ENCODE measurements at places on chromosomes 12 and 14. TPM values are rescaled to one million over a fixed set of nuclear protein-coding genes. Genes with fewer than 3 reads are reported as not detected.

The SERPINA12 gene
- not detected for total RNA-seq

The AQP6 gene
- total RNA-seq = not detected

- no peak overlapping the region for H3K4me3 ChIP-seq
- no peaks in the 10 kb centered on the region for H3K36me3 ChIP-seq
- DNase-seq = no peak
- H3K27me3 ChIP-seq = no peaks in the 10 kb centered on the region
Measured at GRCh38 chr12:116339800-116340371, 62.4 kb upstream of the MED13L start.

GRCh38 chr14:30564235-30564867 is 5.4 kb downstream of the G2E3 start:
- no peaks in the 10 kb centered on the region for H3K36me3 ChIP-seq
- no peaks in the 10 kb centered on the region for H3K27me3 ChIP-seq
- no peak overlapping the region for H3K27ac ChIP-seq
- peaks cover 25% of the 10 kb centered on the region for H3K4me1 ChIP-seq
- no peak for DNase-seq

DNA sequence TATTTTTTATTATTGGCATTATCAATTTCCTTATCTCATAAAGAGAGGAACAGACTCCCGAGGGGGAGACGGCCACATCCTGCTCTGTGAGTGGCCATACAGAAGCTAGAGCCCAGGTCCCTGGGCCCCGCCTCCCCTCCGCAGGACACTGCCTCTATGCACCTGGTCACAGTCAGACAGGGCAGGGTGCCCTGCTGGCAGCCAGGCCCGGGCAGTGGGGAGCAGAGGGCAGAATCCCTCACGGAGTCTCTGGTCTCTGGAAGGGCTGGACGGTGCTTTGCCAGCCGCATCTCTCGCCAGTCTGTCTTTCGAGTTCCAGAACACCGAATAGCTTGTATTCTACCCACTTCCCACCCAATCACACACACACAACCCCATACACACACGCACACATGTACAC is 16.4 kb upstream of the CACNA2D4 start:
- H3K4me3 ChIP-seq = no peak overlapping the region
- H3K36me3 ChIP-seq = no peaks in the 10 kb centered on the region
- H3K27ac ChIP-seq = no peak overlapping the region
- peaks cover 53% of the 10 kb centered on the region for H3K4me1 ChIP-seq

DNA sequence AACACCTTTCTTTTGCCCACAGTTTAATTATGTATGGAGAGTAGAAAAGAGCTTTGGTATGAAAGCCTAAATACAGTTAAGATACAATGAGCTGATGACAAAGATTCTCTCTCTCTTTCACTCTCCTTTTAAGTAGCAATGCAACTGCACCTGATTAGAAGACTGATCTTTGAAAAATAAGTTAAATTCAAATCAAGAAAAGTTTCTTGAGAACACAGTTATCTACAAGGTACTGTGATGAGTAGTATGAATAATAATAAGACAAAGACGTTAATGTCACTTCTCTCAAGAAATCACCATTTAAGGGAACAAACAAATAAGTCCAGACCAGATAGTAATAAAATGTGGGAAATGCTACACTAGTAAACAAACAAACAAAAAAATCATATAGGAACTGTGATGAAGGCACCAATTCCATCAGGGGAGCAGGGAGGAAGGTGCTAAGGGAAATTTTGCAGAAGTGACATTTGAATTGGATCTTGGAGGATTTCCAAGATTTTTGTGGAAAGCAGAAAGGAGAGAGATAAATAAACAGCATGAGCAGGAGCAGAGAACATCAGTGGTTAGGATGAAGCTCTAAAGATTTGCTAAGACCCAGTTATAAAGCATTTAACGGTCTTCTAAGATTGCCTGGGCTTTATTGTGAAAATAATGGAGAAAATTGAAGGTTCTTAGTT is 65.2 kb upstream of the STK38L start:
- H3K36me3 ChIP-seq = no peaks in the 10 kb centered on the region
- H3K27ac ChIP-seq = peak overlapping the region; percentile 73
- no peaks in the 10 kb centered on the region for H3K27me3 ChIP-seq
- no peak overlapping the region for H3K4me3 ChIP-seq
- H3K4me1 ChIP-seq = no peaks in the 10 kb centered on the region

DNA sequence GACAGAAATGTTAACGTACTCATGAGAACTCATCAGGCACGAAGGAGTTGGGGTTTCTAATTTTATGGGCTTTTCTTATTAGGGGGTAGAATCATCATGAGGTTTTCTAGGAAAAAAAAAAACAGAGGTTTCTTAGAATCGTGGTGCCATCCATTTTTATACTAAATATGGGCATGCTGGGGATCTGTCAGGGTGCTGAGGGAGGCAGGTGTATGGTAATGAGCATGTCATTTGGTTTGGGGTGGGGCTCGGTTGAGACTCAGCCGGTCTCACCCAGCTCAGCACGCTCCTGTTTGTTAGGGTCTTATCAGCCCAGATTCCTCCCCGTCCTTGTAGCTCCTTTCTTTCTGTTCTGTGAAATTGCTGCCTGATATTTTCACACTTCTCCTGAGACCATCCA is 98.2 kb downstream of the DICER1 start:
- H3K4me3 ChIP-seq = no peak overlapping the region
- no peaks in the 10 kb centered on the region for H3K27me3 ChIP-seq
- no peaks in the 10 kb centered on the region for H3K4me1 ChIP-seq
- H3K36me3 ChIP-seq = no peaks in the 10 kb centered on the region
- H3K27ac ChIP-seq = no peak overlapping the region

- H3K4me1 ChIP-seq = no peaks in the 10 kb centered on the region
- H3K27ac ChIP-seq = no peak overlapping the region
- DNase-seq = no peak
- H3K27me3 ChIP-seq = no peaks in the 10 kb centered on the region
- H3K36me3 ChIP-seq = no peaks in the 10 kb centered on the region
- H3K4me3 ChIP-seq = no peak overlapping the region
Measured at GRCh38 chr14:37340353-37340752, 142.6 kb downstream of the MIPOL1 start.

- H3K4me1 ChIP-seq = peaks cover 27% of the 10 kb centered on the region
- no peak overlapping the region for H3K4me3 ChIP-seq
- H3K36me3 ChIP-seq = no peaks in the 10 kb centered on the region
- no peaks in the 10 kb centered on the region for H3K27me3 ChIP-seq
Measured at GRCh38 chr14:95463171-95463901, 53.1 kb downstream of the SYNE3 start.

GRCh38 chr12:94498073-94498472 is 38.4 kb upstream of the CEP83 start:
- no peaks in the 10 kb centered on the region for H3K4me1 ChIP-seq
- H3K27ac ChIP-seq = no peak overlapping the region
- no peak for DNase-seq
- no peaks in the 10 kb centered on the region for H3K27me3 ChIP-seq

- no peaks in the 10 kb centered on the region for H3K36me3 ChIP-seq
- DNase-seq = no peak
- H3K4me3 ChIP-seq = no peak overlapping the region
- peaks cover 25% of the 10 kb centered on the region for H3K4me1 ChIP-seq
- no peaks in the 10 kb centered on the region for H3K27me3 ChIP-seq
Measured at GRCh38 chr12:75947156-75947723, 84.3 kb downstream of the PHLDA1 start.

- no peaks in the 10 kb centered on the region for H3K27me3 ChIP-seq
- no peaks in the 10 kb centered on the region for H3K36me3 ChIP-seq
Measured at GRCh38 chr12:99966429-99966828, 18.3 kb downstream of the ANKS1B start.

DNA sequence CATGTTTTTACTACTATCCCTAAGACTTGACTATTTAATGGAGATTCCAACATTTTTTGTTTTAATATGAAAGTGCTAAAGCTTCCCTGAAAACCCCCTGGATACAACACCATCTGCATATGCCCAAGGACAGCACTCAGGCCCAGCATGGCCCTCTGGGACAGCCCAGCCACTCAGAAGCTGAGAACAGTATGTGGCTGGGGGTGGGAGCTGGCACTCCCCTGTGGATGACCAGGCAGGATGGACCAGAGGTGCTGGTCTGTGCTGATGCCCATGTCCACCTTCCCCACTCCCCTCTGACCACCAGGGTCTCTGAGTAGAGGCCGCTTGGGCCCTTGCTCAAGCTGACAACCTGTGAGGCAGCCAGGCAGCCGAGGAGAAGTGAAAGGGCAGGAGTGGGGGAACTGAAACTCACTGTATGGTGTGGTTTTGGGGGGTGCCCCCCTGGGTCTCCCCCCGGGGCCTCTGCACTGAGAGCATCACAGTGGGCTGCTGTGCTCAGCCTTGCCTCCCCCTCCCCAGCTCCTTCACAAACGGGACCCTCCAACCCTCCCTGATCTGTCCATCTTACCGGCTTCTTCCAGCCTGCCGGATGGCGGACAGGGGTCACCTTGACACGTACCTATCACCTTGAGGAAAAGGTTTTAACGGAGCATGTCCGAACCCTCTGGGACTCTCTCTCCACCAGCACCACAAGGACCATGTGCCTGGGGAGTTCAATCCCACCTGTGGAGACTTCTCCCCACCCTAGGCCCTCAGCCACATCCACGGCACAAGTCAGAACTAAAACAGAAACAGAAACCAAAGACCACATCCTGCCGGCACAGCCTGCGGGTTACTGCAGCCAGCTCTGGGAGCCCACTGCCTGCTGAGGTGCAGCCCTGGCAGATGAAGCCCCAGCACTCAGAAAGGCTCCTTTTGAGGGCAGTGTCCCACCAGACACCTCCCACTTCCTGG is at the start of gene TMEM229B:
TMEM229B (minus strand) TSS at position 785 of the 957 bp plus-strand sequence. CDS start 14,798 bp downstream, outside the sequence.
- no peaks in the 10 kb centered on the region for H3K36me3 ChIP-seq
- peaks cover 13% of the 10 kb centered on the region for H3K4me1 ChIP-seq
- no peaks in the 10 kb centered on the region for H3K27me3 ChIP-seq
- peak within 1 kb of the TSS; percentile 65 for H3K27ac ChIP-seq
- DNase-seq = peak; percentile 74
- H3K4me3 ChIP-seq = peak within 1 kb of the TSS; percentile 14

GRCh38 chr12:14186193-14186502 is 179.3 kb upstream of the ATF7IP start:
- H3K27me3 ChIP-seq = no peaks in the 10 kb centered on the region
- no peak for DNase-seq
- H3K4me3 ChIP-seq = no peak overlapping the region
- no peak overlapping the region for H3K27ac ChIP-seq

DNA sequence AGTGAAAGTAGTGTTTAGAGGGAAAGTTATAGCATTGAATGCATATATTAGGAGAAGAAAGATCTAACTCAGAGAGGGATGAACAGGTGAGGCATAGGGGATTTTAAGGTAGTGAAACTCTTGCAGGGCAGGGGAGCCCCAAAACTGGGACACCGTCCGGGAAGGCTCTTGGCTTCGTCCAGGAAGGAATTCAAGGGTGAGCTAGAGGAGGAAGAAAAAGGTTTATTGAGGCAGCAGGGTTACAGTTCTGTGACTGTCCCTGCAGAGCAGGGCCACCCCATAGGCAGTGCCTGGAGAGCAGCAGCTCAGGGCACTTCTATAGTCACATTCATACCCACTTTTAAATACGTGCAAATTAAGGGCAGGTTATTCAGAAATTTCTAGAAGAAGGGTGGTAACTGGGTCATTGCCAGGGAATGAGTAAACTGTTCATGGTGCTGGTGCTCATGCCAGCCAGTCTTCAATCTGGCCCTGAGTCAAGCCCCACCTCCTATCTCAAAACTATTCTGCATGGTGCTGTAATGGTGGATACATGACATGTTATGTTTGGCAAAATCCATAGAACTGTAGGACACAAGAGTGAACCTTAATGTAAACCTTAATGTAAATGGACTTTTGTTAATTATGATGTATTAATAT is 1.2 kb upstream of the OAS1 start:
- no peak overlapping the region for H3K4me3 ChIP-seq
- H3K27ac ChIP-seq = peak overlapping the region; percentile 85
- no peaks in the 10 kb centered on the region for H3K27me3 ChIP-seq
- no peak for DNase-seq
- peaks cover 72% of the 10 kb centered on the region for H3K4me1 ChIP-seq

GRCh38 chr12:48773686-48774085 is 15.2 kb downstream of the ADCY6 start:
- H3K36me3 ChIP-seq = peaks cover 42% of the 10 kb centered on the region
- no peaks in the 10 kb centered on the region for H3K27me3 ChIP-seq
- no peak overlapping the region for H3K4me3 ChIP-seq
- no peak for DNase-seq
- no peaks in the 10 kb centered on the region for H3K4me1 ChIP-seq
- no peak overlapping the region for H3K27ac ChIP-seq

Data from transverse colon (tissue), 4 donors.